Fibroblast of the aortic adventitia (primary cell): ENCODE measurements at places on chromosomes 5 and 9.

DNA sequence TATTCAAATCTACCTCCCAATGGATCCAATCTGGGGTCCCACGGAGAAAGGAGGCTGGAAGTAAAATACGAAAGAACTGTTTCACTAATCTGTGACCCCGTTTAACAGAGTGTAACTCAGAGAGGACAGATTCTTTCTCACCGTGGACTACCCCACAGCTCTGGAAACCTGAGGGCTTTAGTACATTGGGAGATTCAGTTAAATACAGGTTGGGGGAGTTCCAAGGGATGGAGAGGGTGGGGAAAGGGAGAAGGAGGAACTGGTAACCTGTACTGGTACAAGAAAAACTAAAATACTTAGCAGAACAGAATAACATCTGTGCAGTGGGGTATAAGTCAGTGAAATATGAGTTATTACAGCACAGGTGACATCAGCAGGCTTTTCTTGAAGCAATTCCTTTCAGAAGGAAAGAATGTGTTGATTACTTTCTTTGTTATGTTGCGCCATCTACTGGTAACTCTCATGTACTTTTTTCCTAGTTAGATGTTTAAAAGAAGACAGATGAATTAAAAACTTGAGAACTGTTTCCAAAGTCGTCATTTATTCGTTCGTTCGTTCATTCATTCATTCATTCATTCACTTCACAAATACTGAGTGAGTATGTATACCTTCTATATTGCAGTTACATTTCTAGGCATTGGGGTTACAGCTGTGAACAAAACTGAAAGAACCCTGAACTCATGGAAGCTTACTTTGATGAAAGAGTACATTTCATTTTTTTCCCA, 30.0 kb upstream of the STOM start:
- DNase-seq, result peak; percentile 91

DNA sequence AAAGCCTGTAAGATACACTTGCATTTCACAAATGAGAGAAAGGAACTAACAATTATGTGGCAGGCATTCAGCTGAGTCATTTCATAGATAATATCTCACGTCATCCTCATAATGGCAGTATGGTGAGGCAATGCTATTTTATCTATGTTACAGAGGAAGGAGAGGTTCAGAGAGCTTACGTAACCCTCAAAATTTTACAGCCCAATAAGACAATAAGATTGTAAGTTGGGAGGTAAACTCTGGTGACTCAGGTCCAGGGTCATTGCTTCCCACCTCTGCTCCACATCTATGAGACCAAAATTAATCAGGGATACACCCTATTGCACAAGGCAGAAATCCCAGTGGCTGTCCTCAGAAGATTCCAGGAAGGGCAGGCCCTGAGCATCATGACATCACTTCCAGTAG, 309.7 kb downstream of the NSG2 start:
- peak; percentile 96 for DNase-seq

DNA sequence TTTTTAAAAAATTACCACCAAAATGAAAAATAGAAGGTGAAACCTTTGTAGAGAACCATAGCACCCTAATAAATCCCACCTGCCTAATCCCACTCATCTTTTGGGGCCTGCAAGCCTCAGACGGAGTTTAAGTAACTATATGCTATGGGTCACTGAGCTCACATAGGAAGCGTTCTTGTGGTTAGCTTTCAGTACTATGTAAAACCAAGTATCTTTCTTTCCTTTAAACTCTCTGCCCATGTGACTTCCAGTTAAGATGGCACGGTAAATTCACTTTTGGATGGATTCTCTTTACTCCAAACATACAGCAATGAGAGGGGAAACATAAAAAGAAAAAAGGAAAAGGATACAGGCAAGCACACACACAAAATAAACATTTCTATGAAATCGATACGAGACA, 50.9 kb downstream of the FANCC start:
- no peak for DNase-seq

DNA sequence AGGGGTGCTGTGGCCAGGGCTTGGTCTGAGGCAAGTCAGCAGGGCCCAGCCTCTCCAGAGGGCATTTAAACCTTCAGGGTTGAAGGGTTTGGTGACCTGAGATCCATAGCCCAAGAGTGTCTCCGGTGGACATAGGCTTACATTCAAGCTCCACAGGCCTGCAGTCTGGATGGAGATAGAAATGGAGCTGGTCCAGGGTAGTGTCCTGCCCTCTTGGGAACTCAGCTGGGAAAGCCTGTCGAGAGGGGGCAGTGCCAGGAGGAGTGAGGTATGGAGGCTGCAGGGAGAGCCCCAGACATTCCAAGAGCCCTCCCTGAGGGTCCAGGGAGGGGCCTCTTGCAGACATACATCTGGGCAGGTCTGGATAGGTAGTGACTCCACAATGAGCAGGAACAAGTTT, 177.0 kb upstream of the MVB12B start:
- DNase-seq, result no peak

DNA sequence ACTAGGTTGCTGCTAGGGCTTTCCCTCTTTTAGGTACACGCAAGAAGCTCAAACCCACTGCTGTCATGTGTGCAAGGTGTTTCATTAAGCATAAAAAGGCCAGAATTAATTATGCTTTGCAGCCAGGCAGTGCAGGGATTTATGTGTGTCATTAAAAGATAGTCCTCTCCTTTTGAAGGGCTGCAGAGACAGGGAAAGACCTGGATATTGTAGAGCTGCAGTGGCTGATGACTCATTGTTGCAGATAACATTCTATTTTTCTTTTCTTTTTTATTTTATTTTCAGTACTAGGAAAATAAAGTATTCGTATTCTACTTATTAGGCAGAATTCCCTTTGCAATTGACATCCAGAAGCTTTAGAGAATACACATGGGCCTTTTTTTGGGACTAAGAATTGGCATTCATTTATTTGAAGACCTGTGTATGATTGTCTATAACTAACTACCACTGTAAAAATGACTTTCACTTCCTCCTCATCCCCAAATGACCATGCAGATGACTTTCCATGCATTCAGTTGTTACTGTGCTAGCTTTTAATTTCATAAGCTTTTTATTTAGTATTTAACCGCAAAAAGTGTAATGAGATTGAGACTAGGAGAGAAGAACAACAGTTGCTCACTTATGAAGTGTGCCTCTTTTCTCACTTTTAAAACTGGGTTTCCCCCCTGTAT, 113.0 kb downstream of the PAM start:
- peak; percentile 55 for DNase-seq

- peak; percentile 99 for DNase-seq
Measured at GRCh38 chr5:172443441-172444109, 10.8 kb downstream of the SH3PXD2B start.

GRCh38 chr9:35923598-35923926, 14.3 kb downstream of the SPAAR start:
- no peak for DNase-seq

DNA sequence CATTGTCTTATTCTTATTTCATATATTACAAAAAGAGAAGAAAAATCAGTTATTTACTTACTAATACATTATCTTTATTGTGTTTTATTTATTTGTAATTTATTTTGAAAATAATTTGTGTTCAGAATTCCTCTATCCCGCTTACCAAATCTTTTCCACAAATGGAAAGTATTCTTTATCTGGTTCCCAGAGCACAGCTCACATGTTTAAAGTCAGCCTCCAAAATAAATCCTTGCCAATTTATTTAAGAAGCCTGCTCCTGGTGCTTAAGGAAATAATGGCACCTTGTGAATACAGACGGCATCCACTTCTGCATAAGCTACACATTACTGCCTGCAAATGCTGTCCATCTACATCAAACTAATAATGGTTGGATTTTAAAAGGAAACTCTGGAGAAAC, 435.4 kb downstream of the MTRR start:
- DNase-seq, result no peak
